Stimulated activated CD4-positive, alpha-beta T cell treated with anti-CD3 and anti-CD28 coated beads, Interleukin-4, amount 100 ng/mL, for 4 hours (primary cell): ENCODE measurements at places on chromosomes 5 and 9.

DNA sequence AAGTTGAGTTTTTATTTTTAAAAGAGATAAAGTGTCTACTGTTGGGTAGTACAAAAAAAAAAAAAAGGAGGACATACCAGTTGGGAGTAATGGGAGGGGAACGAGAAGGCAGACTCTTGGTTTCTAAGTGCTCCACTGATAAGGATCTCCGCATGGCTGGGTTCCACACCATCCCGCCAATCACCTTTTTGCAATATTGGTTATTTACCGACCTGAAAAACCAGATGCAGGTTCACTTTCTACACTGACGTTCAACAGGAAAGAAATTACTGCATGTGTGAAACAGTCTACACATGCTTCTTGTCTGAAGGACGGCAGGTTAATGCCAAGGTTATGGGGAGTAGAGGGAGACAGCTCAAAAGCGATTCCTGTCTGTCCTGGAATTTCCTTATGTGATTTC, 75.5 kb downstream of the PTPN3 start:
- no peak for DNase-seq

DNA sequence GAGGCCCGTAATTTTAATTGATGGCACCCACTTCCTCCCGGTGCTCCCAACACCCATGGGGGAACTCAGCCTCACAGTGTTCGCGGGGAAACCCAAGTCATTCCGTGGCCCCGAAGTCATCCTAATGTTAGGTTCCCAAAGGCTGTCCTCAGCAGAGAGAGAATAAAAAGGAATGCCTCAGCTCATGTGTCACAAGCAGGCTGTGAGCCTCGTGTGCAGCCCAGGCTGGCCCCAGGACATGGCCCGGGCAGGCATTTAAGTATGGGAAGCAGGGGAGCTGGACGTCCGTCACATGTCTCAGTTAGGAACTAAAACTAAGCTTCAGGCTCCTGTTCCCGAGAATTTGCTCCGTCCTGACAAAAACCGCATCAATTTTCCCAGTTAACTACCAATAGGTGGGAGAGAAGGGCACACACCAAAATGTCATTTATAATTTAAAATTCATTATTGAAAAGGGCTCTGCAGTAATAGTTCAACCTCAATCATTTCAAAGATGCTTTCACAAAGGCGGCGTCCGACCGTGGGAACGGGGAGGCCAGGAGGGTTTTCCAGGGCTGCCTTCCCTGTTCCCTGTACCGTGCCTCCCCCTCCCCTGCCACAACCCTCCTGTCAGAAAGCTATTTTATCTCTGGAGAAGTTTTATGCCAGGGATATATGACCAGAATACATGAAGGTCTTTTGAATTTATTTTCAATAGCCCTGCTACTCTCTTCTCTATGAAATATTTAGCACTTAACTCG, 137.3 kb downstream of the FSTL4 start:
- no peak for DNase-seq

- no peak for DNase-seq
These were observed 103.6 kb downstream of the TSSK1B start for GRCh38 chr5:113331209-113331551.

- no peak for DNase-seq
These were observed 18.0 kb downstream of the MTRR start for GRCh38 chr5:7886849-7887475.

GRCh38 chr5:126826619-126827215, 49.8 kb downstream of the LMNB1 start:
- no peak for DNase-seq

GRCh38 chr5:161403996-161404395, 142.5 kb downstream of the GABRB2 start:
- no peak for DNase-seq

GRCh38 chr9:72960446-72960845, 7.6 kb upstream of the ALDH1A1 start:
- DNase-seq, result no peak

GRCh38 chr5:78601559-78602314, 46.8 kb downstream of the LHFPL2 start:
- DNase-seq, result no peak

GRCh38 chr5:53406630-53407316, 73.7 kb upstream of the FST start:
- DNase-seq, result no peak

GRCh38 chr5:168934169-168934568, 355.0 kb upstream of the PANK3 start:
- DNase-seq, result no peak

DNA sequence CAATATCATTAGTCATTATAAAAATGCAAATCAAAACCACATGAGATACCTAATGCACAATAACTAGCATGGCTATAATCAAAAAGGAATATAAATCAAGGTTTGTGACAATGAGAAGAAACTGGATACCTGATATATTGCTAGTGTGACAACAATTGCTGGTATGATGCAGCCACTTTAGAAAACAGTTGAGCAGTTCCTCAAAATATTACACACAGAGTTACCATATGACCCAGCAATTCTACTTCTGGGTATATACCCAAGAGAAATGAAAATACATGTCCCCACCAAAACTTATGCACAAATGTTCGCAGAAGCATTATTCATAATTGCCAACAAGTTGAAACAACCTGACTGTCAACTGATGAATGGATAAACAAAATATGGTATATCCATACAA, 339.7 kb upstream of the POU5F2 start:
- DNase-seq, result no peak

DNA sequence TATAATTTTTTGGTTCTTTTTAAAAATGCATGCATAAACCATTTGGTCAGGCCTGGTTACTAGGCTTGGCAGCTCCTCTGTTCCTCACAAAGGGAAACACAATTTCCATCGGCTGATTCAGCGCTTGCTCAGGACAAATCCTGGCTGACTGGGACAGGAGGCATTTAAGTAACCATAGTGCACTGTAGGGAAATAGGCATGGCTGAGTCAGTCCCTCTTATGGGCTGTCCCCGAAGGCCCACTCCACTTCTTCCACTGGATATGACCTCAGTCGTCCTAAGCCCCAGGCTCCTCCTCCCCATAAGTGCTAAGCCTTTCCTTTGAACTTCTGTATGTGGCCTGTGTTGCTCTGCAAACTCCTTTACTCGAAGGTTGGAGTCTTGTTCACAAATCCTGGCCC, 71.2 kb upstream of the GLIS3 start:
- no peak for DNase-seq

DNA sequence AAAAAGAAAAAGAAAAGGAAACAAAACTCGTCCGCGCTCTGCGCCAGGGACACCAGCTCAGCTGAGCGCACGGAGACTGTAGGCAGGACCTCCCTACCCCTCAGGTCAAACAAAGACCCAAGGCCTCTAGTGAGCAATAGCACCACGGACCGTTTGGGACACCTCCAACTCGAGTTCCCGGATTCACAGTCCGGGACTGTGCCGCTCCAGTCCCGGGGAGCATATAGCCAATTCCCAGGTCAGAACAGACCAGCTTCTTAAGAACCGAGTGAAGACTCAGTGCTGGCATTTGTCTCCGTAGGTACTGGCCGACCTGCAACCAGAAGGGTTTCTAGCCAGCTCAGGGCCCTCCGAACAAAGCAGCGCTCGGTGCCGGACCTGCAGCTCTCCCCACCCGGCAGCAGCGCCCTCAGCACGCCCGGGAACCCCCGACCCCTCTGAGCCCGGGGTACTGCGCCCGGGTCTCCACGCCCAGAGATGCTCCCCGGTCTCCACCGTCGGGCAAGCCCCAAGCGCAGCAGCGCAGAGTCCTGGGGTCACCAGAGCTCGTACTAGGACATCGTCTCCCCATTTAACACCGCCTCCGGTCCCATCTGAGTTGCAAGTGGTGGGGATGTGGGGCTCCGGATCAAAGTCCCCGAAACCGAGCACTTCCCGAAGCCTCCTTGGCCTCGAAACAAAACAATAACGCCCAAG, 591 bp downstream of the ABCA1 start:
- DNase-seq, result no peak

DNA sequence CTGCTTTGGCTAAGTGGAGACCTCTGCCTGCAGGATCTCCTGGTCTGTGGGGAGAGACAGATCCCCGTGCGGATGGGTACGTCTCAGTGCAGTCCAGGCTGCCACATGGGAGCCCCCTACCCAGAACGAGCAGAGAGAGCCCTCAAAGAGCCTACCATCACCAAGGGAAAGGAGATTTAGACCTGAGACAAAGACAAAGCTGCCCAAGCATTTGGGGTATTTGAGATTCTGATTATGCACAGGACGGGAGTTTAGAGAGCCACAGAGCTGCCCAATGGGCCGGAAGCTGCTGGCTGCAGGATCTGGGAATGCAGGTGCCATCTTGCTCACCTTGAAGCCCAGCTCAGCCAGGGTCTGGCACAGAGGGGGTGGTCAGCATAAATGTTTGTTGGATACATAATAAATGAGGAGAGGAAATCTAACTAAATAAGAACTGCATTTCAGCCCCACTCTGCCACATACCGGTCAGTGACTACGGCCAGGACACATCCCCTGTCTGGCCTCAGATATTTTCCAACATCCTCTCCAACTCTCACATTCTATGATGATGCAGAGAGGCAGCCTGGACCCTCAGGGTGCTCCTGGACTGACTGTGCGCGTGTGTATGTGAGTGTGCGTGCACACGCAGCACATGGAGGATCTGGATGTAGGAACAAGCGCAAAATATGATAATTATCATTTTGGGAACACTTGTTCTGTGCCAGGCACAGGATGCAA, 157.8 kb downstream of the FGF18 start:
- no peak for DNase-seq

DNA sequence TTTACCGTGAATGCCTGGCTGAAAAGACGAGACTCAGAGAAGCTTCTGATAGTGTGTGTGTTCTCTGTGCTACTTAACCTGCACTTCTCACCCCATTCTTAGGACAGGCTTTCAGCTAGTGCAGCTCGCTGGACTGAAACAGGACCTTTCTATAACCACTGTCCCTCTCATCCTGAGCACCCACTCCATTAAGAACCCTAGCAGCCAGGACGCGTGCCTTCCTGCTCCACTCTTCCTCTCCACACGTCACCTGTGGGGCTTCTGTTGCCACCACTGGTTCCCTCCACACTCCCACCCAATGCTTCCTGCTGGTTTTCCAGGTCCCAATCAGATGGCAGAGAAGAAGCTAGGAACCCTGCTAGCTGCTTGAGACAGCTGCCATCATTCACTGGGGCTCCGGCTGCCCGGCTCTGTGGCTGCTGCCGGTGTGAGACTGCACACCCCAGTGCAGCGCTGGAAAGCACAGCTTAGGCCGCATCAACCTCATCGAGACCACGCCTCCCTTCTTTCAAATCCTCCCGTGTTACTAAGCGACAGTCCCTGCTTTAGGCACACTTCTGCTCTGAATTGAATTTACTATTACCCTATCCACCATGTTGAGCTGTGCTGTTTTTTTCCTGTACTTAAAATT, 44.0 kb downstream of the RNF130 start:
- DNase-seq, result no peak

DNA sequence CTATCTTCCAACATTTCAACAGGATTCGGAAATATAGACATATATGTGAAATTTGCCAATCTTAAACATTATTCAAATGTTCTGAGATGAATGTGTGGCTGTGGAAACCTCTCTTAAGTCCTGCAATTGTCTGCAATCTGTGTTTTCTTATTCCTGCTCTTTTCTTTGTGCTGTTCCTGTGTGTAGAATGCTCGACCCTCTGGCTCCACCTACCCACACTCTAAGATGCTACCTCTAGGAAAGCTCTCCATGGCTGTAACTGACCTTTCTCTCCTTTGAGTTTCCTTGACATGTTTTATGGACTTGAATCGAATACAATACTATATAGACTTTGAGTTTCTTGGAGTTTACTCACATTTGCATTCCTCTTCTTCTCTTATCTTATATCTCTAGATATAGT, 120.6 kb upstream of the ASTN2 start:
- no peak for DNase-seq

DNA sequence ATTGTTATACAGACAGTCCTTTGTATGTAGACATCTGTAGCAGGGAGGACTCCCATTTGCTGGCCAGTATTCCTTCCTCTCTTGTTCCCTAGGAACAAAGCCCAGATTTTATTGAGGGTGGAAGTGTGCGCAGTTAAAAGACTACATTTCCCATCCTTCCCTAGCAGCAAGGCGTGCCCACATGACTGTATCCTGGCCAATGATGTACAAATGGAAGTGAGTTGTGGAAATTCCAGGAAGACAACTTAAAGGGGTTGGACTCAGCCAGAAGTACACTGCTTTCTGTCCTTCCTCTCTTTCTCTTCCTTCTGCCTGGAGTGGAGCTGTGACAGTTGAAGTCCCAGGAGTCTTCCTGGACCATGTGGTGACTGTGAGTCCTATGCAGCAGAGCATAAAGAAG, 89.0 kb downstream of the HRH2 start:
- no peak for DNase-seq

DNA sequence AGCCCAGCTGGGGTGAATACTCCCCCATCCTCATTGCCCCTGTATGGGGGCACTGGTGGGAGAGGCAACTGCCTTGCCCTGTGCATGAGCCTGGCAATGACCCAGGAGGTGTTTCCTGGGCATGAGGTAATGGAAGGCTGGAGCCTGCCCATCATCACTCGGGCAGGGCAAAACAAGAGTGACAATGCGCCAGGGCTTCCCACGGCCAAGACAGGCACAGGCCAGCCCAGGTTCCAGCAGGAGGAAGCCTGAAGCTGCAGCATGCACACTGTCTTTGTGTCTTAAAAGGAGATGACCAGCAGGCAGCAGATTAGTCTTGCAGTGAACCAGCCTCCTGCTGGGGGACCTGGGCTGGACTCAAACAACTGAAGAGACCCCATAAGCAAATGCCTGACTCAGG, 92.2 kb upstream of the SMIM23 start:
- no peak for DNase-seq

GRCh38 chr5:69019668-69020375, 74.0 kb upstream of the SLC30A5 start:
- DNase-seq, result no peak

DNA sequence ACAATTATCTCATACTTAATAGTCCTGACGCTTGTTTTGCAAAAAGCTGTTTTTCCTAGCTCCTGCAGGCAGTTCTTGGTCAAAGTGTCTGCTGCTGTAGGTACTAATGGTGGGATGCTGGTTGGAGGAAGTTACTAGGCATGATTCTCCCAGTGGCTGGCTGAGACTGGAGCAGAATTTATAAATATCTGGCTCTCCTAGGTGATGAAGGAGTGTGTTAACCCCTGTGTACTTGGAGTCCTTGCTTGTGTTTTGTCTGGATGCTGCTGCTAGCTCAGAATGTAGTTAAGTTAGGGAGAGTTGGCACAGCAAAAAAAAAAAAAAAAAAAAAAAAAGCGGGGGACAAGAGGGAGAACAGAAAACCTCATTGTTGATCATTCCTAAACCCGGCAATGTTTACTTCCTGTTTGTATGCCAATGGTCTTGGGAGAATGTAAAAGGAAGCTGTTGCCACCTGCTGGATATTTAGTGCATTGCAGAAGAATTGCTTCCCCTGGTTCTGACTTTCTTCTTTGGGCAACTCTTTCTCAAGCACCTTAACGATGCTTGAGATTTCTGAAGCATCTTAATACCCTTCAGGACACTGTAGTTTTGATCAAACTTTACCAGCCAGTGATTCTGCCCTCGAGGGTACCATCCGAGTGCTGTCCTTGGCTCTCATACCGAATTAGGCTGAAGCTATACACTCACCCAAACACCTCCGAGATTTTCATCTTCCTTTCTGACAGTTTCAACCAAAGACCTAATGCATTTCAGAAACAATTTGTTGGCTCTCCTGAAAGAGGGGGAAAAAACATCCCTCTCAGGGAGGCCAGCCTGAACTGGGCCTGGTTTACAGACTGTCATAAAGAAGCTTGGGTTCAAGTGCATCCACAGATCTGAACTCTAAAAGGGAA, 71.7 kb upstream of the WWC1 start:
- DNase-seq, result no peak
